HAP-1 (cell line): ENCODE measurements at places on chromosomes 2 and 18.

- DNase-seq, result peak; percentile 52
Measured at GRCh38 chr2:26922405-26923188, 47.8 kb upstream of the MAPRE3 start.

DNA sequence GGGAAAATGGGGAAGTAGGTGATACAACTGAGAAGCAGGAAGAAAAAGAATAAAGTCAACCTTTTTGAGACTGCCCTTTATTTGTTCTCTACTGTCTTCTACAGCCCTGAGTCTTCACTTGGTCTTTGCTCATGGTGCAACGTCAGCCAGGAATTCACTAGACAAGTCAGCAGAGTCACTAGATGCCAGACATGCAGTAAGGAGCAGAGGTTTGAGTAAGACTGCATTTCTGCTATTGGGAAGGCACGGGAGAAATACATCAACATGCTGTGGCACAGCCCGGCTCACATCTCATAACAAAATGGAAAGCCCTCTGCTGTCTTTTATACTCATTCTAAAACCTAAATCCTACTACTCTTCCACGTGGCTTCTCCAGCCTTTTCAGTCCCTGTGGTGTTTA, 67.1 kb downstream of the PRELID3A start:
- no peak for DNase-seq

- DNase-seq, result no peak
Measured at GRCh38 chr2:22912398-22912797, 472.6 kb upstream of the KLHL29 start.

GRCh38 chr2:74886811-74887210, 52.9 kb downstream of the HK2 start:
- DNase-seq, result no peak

DNA sequence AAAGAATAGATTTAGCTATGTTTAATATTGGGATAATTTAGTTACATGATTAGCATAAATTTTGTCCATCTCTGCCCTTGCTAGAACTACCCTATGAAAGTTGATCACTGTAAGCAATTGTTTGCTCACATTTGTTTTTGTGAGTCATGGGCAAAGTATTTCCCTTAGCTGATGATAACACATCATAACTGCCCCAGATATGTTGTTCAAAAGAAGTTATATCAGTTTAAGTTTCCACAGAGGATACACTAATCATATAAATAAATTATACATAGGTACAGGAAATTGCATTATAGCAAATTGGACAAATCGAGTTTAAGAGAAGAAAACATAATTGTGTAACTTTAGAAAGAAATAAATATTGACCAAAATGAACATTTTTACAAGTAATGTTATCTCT, 223.2 kb upstream of the PIK3C3 start:
- DNase-seq, result no peak

DNA sequence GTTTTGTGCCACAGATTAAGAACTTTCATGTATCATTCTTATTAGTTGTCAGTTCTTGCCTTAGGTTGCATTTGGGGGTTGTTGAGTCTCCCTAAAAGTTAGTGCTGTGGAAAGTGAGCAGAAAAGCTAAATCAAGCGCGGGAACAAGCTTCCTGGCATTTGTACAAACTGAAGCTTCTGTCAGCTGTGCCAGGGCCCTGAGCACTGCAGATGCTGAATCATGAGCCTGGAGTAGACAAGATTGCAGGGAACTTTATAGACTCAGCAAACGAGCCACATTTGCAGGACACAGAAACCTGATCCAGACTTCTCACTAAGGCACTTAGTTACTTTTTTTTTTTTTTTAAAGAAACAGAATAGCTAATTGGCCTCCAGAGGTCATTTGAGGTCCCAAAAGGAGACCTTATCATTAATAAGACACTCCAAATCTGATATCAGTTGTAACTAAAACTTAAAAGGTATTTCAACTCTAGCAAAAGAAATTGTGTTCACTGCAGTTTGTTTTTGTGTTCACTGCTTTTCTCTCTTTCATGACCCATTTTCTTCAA, 88.7 kb downstream of the ADAM23 start:
- no peak for DNase-seq

GRCh38 chr18:79883461-79884293, 67.8 kb downstream of the SLC66A2 start:
- DNase-seq, result no peak

DNA sequence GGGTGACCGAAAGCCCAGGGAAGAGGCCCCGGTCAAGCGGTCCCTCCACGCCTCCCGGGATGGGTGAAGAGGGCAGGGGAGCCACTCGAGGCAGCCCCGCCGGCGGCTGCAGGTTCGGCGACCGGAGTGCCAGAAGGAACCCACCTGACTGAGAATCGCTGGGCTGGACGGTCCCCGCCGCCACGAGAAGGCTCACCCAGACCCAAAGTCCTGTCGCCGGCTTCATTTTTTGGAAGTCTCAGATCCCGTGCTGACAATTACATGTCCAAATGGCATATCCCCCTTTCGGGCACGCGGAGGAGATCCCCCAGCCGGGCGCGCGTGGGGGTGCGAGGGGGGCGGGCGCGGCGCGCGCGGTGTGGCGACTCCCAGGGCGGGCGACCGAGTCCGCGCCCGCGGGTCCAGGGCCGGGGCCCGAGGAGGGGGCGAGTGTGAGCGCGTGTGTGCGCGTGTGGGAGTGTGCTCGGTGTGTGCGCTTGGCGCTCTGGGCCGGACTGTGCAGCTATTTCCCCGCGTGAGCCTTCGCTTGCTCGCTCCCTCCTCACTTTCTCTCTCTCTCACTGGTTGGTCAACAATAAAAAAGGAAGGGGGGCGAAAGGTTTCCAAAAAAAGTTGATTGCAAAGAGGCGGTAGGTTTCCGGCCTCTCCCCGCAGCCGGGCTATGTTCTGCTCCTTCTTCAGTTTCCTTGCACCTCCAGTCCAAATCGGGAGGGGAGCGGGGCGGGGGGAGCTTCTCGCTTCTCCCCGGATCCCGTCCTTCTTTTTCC, at the start of gene ERBB4:
TSS of gene ERBB4 (minus strand) at position 498 of the 767 bp plus-strand sequence. CDS start at position 226, 272 bp downstream.
- peak; percentile 55 for DNase-seq

GRCh38 chr2:128232965-128233789, 85.5 kb downstream of the HS6ST1 start:
- peak; percentile 94 for DNase-seq

- DNase-seq, result no peak
Measured at GRCh38 chr2:119716284-119716672, 37.3 kb downstream of the TMEM177 start.

DNA sequence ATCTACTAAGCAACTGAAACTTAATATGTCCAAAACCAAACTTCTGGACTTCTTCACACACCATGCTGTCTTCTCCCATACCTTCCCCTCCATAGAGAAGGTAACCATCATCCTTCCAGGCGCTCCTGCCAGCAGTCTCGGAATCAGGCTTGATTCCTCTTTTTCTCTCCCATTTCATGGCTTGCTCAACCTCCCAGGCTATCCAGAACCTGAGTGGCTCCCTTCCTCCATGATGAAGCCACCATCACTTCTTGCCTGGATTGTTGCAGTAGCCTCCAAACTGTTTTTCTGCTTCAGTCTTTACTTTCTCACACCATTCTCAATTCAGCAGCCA, 40.1 kb upstream of the NDUFV2 start:
- no peak for DNase-seq

DNA sequence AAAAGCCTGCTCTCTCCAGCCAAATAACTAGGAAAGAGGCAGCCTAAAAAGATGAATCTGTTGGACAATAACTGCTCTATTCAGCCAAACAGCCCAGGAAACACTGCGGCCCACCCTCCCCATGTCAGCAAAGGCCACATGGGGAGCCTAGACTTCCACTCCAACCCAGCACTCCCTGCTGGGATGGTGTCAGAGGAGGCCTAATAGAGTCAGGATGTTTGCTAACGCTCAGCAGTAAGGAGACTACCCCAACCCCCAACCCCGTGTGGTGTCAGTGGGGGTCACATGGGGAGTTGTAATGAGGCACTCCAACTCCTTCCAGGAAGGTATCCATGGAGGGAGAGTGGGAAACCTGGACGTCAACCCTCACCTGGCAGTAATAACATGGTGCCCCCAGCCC, 41.6 kb downstream of the ZBTB7C start:
- DNase-seq, result no peak

DNA sequence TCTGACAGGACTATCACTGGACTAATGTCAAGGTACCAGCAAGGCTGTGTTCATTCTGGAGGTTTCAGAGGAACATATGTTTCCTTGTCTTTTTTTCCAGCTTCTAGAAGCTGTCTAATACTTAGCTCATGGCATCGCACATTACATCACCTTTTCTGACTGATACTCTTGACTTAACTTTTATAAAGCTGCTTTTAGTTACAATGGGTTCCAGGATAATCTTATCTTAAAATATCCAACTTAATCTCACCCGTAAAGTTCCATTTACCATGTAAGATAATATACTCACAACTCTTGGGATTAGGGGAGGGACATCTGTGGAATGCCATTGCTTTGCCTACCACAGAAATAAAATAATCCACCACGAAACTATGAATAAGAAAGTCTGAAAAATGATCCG, 394.2 kb downstream of the CDH19 start:
- no peak for DNase-seq

GRCh38 chr18:36692371-36692770, 136.4 kb downstream of the TPGS2 start:
- no peak for DNase-seq

DNA sequence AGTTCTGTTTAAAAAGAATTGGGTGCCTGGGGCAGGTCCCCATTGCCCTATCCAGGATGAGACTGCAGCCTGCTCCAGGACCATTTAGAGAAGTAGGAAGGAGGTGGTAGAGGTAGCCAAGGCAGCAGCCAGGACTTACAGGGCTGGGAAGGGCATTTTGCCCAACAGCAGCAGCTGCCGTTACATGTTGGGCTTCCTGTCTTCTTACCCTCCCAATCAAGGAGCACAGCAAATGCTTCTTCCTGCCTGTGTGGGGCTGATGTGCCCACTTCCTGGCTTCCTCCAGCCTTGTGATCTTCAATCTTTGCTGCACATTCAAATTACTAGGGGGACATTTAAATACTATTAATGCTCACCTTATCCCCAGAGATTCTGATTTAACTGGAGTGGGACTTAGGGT, 112.0 kb downstream of the QPCT start:
- no peak for DNase-seq

DNA sequence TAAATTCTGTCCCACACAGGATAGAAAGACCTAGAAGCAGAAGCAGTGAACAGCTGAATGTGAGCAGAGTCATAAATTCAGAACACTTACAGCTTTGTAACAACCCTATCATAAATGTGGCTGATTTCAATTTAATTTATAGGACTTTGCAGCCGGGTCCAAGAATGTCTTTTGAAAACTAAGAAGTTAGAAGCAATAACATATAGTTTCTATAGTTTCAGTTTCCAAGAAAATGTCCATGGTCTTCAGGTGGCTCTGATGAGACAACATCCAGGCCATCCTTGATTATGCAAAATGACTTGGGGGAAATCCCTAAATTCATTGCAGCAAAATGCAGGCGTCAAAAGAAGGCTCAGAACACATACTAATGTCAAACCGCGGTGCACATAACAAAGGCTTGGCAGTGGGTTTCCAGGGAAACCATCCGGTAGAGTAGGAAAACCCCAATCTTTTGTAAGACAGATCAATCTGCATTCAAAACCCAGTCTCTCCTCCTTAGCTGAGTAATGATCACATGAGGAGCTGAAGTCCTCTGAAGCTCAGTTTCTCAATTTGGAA, 442.2 kb upstream of the ID2 start:
- DNase-seq, result peak; percentile 37

- DNase-seq, result no peak
Measured at GRCh38 chr2:143422681-143423080, 293.5 kb downstream of the ARHGAP15 start.

DNA sequence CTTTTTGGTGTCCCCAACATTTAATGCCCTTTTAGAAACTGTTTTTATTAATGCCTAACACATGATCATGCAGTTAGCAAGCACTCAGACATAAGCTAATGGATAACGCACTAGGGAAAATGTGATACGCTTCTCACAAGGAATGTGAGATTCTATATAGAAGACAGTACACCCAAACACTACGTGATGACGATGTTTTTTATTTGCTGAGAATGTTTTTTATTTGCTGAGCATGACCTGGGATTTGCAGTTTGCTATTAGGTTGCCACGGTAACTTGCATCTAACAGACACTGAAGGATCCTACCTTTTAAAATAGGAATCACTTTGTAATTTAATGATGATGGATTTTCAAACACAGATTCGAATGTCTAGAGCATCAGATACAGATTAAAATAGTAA, 4.9 kb downstream of the SMC6 start:
- peak; percentile 28 for DNase-seq

GRCh38 chr18:6257950-6258349, 156.8 kb downstream of the L3MBTL4 start:
- DNase-seq, result no peak

DNA sequence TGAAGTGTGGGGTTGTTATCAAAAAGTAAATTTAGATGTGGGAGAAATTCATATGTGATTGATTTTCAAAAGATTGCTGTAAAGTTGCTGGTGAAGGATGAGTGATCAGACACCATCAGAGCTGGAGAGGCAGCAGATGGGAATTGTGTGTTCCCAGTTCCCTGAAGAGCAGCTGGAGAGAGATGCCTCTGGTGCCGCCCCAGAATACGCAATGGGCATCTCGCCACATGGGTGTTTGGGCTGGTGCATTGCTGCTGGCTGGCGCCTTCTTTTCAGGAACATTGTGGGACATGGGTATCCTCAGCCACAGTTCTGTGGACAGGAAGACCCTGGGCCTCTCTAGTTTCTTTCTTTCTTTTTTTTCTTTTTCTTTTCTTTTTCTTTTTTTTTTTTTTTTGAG, 11.9 kb downstream of the ATG4B start:
- DNase-seq, result no peak

GRCh38 chr2:159226608-159227385, 59.7 kb downstream of the WDSUB1 start:
- DNase-seq, result no peak

GRCh38 chr2:88095022-88095421, 27.4 kb downstream of the SMYD1 start:
- no peak for DNase-seq

DNA sequence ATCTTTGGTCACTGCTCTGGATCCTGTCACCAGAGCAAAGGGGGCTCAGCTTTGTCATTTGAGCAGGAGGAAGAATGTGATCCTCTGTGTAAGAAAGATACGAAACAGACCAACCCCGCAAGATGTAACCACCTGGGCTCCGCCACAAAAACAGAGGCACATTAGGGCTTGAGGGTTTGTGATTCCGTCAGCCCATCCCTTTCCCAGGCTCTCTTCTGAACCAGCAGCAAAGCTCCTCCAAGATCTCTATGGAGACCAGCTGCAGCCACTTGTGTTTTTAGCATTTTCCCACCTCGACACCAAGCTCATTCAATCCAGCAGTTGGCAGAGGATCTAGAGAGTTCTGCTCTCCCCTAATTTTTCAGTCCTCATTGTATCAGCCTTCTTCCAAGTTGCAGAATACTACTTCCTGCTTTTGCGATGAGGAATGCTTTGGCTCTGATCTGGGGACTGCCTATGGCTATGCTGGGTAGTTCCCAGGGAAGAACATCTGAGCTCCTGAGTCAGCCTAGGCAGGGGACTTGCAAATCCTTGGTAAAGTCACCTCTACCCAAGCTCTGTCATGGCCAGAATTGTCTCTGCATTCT, 139.6 kb upstream of the RAB12 start:
- no peak for DNase-seq

GRCh38 chr2:148519013-148519412, 125.5 kb upstream of the EPC2 start:
- no peak for DNase-seq

- DNase-seq, result no peak
Measured at GRCh38 chr2:207073412-207073800, 92.3 kb downstream of the KLF7 start.
